NCI-H1105 (cell line): ENCODE measurements at places on chromosomes 1 and 21.

- DNase-seq = no peak
These were observed 129.2 kb downstream of the CLIC6 start for GRCh38 chr21:34797921-34798535.

DNA sequence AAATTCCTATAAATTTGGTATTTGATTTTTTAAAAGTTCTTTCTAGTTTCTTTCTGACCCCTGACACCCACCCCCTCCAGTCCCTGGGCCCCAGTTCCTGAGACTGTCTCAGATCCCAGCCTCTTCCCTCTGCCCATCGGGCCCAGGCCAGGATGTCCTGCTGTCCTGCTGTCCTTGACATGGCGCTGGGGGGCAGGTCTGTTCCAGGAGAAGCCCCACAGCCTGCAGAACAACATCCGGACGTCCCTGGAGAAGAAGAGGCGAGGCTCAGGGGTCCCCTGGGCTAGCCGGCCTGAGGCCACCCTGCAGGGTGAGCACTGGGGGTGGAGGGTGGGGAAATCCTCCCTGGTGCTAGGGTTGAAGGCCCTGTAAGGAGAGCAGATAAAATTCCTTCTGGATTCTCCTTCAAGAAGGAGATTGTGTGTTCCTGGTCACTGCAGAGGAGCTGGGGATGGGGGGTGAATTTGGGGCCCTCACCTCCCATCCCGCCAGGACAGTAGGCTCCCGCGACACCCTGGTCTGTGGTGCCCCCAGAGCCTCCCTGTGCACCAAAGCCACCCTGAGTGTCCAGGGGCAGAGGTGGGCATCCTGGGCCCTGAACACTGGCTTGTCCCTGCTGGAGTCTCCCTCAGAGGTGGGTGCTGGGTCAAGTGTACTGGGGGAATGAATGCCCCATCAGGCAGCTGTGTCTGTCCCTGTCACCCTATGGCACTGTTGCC, 45.0 kb downstream of the DISP3 start:
- no peak for DNase-seq

GRCh38 chr1:205312866-205313562, 8.5 kb downstream of the NUAK2 start:
- DNase-seq = no peak

- DNase-seq = no peak
These were observed 6.0 kb downstream of the CAPN9 start for GRCh38 chr1:230753191-230753585.
